ENCODE measurements at places on chromosomes 5 and 9. TPM values are rescaled to one million over a fixed set of nuclear protein-coding genes. Genes with fewer than 3 reads are reported as not detected.

- DNase-seq = no peak
Observed at GRCh38 chr5:59285300-59286016, 608.1 kb downstream of the PDE4D start.

GRCh38 chr5:143248391-143248790 lies 155.1 kb downstream of the NR3C1 start:
- DNase-seq = no peak

DNA sequence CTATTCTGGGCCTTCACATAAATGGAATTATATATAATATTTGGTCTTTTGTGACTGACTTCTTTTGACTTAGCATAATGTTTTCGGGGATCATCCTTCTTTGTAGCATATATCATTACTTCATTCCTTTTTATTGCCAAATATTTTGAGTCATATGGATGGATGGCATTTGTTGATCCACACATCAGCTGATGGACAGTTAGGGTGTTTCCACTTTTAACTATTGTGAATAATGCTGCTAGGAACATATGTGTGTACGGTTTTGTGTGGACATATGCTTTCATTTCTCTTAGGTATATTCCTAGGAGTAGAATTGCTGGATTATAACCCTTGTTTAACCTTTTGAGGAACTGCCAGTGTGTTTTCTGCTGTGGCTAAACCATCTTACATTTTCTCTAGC lies 249.6 kb downstream of the FANCC start:
- DNase-seq = no peak

Gene PHF24
- total RNA-seq = 0.09 TPM

- no peak for DNase-seq
Observed at GRCh38 chr9:135909371-135909770, 2.0 kb upstream of the CAMSAP1 start.

DNA sequence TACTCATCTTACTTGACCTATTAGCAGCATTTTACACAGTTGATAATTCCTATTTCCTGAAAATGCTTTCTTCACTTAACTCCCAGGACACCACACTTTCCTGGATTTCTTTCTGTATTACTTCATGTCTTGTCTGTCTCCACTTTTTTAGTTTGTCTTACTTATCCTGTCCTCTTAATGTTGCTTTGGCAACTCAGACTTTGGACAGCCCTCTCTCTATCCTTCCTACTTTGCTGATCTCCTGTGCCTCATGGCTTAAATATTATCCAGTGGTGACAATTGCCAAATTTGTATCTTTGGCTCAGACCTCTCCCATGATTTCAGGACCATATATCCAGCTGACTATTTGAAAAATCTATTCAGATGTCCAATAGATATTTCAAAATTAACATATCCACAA lies 39.8 kb upstream of the NUDT12 start:
- DNase-seq = no peak

GRCh38 chr5:144335561-144335960 lies 164.9 kb downstream of the KCTD16 start:
- DNase-seq = no peak

DNA sequence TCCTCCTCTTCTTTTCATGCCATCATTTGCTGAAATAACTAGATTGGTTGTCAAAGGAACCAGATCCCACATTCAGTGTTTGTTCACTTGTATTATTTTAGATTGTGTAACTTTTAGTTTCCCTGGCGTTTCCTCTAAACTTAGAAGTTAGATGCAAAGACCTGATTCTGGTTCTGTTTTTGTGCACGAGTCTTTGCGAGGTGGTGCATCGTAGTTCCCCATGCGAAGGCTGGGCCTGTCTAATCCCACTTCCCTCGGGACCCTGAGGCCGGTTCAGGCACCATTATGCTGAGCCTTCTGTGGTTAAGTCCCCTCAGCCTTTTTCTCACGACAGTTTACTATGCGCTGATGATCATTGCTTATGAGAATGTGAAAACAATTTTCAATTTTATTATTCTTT lies 219.1 kb upstream of the OTULINL start:
- DNase-seq = no peak

- no peak for DNase-seq
Observed at GRCh38 chr5:67375606-67376005, 179.0 kb upstream of the CD180 start.

- DNase-seq = no peak
Observed at GRCh38 chr9:36548454-36548853, 24.2 kb upstream of the MELK start.

DNA sequence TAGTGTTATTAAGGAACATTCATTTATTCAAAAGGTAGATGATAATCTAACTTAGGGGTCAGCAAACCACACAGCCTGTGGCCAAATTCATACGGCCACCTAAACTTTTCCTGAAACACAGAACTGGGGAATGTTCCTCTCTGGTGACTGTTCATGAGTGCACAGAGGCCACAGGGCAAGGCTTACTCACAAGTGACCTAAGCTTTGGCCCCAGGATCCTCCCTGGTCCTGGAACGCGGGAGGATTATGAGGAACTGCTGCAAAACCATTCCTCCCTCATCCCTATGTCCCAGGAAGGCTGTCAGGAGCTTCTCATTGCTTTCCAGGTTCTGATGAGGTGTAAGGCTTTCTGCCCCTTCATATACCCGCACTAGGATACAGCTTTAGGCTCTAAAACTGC lies 397.6 kb downstream of the SEMA5A start:
- DNase-seq = no peak

DNA sequence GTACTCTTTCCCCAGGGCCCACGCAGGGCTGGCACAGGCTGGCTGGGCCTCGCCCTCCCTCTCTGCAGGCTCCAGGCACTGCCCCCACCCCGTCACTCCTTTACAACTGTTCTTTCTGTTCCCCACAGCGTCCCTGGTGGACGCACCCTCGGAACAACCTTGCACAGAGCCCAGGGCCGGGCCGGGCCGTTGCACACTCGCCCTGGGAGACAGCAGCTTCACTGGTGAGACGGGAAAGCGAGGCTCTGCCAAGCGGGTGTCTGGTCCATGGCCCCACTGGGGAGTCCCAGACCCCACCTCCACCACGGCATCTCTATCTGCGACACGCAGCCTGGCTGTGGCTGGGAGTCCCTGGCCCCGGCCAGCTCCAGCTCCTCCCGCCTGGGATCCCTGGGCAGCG lies 18.4 kb upstream of the QSOX2 start:
- no peak for DNase-seq

GRCh38 chr5:36240779-36241630 lies 720 bp downstream of the NADK2 start:
- peak; percentile 21 for DNase-seq
